NCI-H1436 treated with DMSO at 0.1 percent for 48 hours (cell line): ENCODE measurements at places on chromosomes 12 and 14.

DNA sequence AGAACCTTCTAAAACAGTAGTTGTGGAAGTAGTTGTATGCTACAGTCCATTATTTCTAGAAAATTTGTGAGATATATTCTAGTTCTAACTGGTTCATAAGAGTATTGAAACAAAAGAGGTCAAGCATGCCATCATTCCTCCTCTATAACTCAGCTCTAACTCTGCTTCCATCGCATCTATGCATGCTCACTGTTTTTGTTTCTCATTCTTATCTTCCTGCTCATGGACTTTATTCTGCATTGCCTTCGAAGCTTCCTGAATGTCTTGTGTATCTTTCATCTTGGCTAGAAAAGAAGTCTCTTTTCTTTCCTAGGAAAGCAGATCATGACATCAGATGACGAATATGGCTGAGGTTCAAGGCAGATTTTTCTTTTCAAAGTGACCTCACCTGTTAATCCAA, 402 bp downstream of the LMNTD1 start:
- DNase-seq, result no peak

DNA sequence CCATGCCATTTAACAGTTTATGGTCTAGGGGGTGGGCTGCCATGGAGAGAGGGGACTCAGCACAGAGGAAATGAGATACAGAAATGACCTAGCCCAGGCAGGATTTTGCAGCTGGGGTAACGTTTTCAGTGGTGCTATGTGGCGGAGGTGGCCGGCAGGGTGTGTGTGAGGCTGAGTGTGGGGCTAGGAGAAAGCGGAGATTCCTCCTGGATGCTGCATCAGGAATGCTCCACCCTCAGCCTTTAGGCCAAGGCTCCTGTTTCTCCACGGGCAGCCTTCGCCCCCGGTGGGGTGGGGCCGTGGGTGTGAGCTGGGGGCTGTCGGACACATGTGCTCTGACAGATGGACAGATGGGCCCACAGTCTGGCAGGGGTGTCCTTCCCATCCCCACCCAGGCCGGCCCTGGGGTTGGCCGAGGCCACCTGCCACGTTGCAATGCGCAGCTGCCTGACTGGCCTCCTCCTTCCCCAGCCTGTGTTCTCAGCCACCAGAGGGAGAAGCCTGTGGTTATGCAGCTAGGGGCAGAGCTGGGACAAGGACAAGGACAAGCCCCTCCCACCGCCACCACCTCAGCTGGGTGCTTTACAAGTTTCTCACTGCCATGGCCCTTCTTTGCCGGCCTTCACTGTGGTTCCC, 44.3 kb downstream of the TEAD4 start:
- no peak for DNase-seq

DNA sequence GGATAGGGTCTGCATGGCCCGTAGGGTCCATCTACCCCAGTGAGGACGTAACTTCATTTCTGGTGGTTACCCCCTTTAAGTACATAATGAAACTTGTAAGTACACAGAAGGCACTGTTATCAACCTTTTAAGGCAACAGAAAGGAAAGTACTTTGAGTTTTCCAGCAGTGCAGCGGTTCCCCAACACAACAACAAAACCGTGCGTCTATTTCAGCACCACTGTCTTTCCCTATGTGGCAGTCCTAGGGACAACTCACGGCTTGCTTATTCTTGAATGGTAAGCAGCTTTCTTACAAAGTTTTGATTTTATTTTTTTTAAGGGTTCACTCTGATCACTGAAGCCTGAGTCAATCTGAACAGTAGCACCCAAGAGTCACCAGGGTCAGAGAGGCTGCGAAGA, 46.3 kb downstream of the FOXN3 start:
- no peak for DNase-seq

DNA sequence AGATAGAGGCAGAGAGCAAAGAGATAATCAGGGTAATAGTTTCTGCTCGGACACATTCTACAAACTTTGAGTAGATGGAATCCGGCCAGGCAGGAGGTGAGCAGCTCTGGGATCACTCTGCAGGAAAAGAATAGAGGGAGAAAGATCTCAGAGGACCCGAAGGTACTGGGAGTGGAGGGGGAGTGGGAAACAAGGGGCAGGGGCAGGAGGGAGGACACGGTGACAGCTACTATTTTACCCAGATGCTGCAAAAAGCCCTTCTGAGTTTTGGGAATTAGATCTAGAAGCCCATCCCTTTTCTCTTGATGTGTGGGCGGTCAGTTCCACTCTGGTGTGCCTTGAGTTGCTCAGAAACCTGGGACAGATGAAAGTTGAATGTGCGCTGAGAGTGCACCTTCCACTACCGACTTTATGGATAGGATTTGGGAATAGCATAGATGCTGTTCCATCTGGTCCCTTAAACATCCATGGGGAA, 556 bp downstream of the GPRC5A start:
- no peak for DNase-seq

- no peak for DNase-seq
Observed at GRCh38 chr12:25957793-25958427, 572 bp upstream of the RASSF8 start.

DNA sequence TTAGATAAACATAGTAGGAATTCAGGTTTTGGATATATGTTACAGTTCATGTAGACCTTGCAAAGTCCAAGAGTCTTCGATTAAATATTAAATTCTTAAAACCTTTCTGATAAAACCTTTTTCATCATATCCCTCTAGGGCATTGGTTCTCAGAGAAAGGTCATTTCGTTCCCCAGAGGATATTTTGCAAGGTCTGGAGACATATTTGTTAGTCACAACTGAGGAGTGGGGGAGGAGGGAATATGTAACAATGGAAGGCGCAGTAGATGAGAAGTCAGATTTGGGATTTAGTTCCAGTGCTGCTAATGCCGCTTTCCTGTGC, 5.3 kb downstream of the TMEM253 start:
- DNase-seq, result no peak

DNA sequence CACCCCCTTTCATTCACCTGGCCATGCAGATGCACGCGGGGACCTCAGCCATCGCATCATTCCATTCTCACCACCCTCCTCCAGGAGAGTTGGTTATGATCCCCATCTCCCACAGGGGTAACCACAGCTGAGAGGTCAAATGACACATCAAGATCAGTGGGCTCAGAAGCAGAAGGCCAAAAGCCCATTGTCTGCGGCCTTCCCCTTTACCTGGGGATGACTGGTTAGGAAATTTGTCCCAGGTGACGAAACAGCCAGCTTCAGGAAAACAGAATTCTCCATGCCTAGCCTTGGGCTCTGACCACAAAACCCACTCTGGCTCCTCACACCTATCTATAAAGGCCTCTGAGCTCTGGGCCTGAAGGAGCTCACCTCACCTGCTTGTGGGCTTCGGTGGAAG, 36.1 kb downstream of the ZFP36L1 start:
- no peak for DNase-seq

DNA sequence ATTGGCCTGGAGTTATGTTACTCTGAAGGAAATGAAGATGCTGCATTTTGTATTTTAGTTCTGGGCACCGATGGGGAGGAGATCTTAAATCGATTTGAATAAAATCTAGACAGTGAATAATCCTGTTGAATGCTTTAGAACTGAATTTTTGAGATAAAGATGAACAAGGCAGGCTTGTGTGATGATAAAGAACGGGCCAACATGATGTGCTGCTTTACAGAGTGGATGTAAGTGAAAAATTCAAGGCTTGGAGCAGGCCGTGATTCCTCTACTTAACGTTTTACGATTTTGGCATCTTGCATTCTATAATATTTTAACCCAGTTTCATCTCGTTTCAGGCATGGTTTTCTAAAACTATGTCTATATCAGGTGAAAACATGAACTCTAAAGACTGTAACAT, 23.5 kb upstream of the BHLHE41 start:
- no peak for DNase-seq

DNA sequence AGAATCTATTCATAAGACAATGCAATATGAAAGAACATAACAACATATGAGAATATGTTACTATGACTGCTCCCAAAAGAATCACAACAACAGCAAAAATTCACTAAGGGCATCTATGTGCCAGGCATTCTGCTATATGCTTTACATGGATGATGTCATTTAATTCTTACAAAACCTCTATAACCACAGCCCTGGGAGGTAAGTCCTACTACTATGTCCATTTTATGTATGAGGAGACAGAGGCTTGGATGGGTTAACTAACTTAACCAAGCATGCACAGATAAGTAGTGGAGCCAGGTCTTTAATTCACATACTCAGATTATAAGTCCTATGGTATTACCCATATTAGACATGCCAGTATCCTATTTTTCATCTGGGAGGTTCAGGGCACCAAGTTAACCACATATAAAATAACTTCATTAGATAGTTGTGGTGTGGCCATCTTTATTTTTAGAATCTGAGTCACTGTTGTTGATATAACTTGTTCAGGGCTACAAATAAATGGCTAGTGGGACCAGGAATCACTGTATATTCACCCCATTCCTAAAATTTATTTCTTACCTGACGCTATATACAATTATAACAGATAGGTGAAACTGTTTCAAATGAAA, 33.2 kb upstream of the RAD51AP1 start:
- DNase-seq, result no peak

GRCh38 chr14:23640524-23641141, 4.5 kb downstream of the DHRS2 start:
- DNase-seq, result no peak

GRCh38 chr12:20567413-20567812, 127.7 kb upstream of the SLCO1C1 start:
- no peak for DNase-seq

- no peak for DNase-seq
Observed at GRCh38 chr14:58805057-58805456, 167.3 kb downstream of the DACT1 start.

DNA sequence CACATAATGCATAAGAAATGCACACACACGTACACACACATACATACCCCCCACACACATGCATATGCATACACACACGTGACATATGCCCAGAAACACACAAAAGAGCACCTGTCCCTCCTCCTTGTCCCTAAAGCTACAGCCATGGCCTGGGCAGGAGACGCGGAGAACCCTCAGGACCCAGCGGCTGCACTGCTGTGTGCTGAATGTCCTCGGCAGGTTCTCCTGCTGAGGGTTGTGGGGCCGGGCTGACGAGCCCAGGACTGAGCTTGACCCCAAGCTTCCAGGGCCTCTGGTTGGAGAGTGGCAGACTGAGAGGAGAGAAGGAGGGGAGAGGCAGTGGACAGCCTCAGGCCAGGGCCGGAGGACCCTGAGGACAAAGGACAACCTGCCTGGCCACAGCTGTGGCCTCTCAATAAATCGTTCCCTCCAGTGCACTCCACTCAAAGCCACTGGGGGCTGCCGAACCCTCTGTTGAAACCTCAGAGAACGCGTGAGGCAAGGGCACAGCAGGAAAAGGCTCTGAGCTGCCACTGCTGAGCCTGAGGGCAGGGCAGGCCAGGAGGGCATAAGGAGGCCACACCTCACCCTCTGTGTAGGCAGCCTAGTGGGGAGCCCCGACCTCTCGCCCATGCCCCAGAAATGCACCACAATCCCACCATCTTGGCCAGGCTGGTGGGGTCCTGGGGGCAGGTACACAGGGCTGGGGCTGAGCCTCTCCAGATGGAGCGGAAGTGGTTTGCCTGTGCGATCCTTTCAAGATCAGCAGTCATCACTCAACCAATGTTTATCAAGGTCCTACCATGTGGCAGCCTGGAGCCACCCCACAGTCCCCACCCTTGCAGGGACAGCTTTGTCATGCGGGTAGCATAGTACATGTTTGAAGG, 3.1 kb downstream of the CACNA2D4 start:
- no peak for DNase-seq

DNA sequence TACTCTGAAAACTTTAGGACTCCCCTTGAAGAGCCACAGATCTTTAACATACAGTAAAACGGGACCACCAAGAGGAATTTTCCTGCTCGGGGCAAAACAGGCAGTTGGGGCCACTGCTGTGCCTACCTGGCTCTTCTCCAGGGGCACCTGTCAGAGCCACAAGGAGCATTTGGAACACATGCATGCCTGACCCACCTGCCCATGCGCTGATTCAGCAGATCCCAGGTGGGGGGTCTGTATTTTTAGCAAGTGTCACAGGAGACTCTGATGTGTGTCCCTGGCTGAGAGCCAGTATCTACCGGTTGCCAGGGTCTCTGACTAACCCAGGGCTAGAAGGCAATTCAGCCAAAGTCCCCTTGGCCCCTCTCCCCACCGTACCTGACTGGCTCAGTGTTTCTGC, 6.5 kb downstream of the CTDSP2 start:
- no peak for DNase-seq

DNA sequence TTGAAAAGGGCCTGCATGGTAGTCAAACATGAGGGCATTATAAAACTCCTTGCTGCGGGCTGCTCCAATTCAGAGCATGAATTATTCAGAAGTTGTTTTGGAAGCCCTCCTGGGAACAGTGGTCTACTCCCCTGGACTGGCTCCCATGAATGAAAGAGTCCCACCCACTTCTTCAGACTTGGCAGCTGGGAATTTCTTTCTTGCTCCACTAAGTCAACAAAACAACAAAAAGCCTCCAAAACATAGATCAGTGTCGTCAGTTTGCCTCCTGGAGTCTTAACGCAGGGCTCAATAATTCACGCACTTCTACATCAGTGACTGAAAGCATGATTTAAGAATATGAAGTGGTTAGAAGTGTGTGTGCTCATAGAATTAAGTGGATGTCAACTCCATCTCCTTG, 37.9 kb downstream of the AKAP6 start:
- DNase-seq, result no peak

DNA sequence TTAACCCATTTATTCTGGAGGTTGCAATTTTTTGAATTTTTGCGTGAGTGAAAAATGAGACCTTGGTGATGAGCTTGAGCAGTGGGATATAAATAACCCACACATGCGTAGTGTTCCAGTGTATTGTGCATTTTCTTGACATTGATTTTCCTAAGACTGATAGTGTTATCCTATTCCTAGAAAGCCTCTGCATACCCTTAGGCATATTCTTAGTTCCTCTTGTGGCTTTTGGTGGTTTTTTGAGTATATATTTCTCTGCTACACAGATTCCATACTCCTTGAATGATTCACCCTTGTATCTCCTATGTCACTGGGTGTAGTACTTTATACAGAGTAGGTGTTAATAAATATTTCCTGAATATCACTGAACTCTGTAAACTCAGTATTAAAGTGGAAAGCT, 363.4 kb upstream of the PDE3A start:
- DNase-seq, result no peak

- DNase-seq, result no peak
Observed at GRCh38 chr12:95390192-95390591, 83.8 kb upstream of the METAP2 start.

- DNase-seq, result no peak
Observed at GRCh38 chr12:123094349-123095077, 56.4 kb downstream of the PITPNM2 start.

GRCh38 chr12:83106873-83107272, 420.2 kb downstream of the TMTC2 start:
- DNase-seq, result no peak

DNA sequence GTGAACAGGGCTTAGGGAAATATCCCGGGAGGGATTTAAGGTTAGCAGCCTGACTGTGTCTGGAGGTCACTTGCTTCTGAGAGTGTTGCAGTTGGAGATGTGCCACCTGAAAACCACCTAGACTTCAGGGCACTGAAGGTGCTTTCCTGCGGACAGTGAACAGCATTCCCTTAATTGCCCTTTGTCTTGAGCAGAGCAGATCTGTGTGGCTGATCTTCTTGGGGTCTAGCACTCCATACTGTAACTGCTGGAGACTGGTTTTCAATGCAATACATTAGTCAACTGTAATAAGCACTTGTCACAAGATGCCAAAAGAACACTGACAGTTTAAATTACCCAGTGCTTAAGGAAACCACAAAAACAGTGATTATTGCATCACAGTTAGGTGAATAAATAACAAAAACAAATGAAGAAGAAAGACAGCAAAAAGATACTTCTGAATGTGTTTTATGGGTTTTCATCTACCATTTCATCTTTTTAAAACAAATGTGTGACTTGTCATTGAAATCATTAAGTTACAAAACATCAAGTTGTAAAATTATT, 111.8 kb downstream of the PRIMA1 start:
- no peak for DNase-seq

- no peak for DNase-seq
Observed at GRCh38 chr14:24057867-24058259, 6.1 kb downstream of the CARMIL3 start.
